ENCODE measurements at places on chromosomes 4 and X.

DNA sequence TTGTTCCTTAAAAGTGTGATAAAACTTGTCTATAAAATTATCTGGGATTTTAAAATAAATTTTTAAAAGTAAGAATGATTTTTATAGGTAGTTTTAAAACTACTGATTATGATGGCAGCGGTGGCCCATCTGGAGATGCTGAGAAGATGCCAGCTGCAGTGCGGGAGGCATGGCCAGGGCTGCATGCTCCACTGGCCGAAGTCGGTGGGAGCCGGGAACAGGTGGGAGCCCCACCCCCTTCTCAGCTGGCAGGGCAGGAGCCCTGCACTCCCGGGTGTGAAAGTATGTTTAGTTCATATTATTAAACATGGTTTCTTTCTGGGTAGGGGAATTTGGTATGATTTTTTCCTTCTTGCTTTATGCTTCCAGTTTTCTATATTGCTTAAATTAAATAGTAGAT is 63.8 kb downstream of the CORIN start:
- no peak for DNase-seq

- DNase-seq: no peak
Measured at GRCh38 chrX:137195991-137196390, 162.2 kb upstream of the GPR101 start.

DNA sequence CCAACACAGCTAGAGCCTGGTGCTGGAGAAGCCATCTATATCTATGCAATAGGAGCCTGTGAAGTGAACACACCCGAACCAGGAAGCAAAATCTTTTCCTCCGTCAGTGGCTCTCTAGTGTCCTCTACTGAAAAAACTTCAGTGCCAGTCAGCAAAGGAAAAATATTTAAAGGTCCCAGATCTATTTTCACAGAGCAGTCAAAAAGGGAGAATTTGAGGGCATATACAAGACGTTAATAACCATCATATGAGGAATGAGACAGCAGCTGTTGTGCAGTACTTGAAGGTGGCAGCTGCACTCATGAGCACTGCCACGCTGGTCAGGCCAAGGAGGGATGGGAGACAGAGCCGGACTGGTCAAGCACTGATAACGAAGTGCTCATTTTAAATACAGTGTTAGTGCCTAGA is 14.4 kb downstream of the MCUB start:
- peak; percentile 58 for DNase-seq

GRCh38 chr4:117637347-117637746 is 396.9 kb upstream of the NDST3 start:
- no peak for DNase-seq

- no peak for DNase-seq
Measured at GRCh38 chr4:11497972-11498371, 69.3 kb upstream of the HS3ST1 start.

GRCh38 chrX:37786624-37787422 is 7.0 kb downstream of the CYBB start:
- DNase-seq: peak; percentile 50

GRCh38 chrX:146854281-146854680 is 39.7 kb upstream of the CXorf51A start:
- DNase-seq: no peak

- no peak for DNase-seq
Measured at GRCh38 chr4:80188801-80189458, 8.4 kb upstream of the PRDM8 start.

GRCh38 chrX:140425712-140426395 is 79.0 kb downstream of the SOX3 start:
- DNase-seq: no peak

- DNase-seq: no peak
Measured at GRCh38 chr4:173424899-173425805, 26.2 kb upstream of the SCRG1 start.

DNA sequence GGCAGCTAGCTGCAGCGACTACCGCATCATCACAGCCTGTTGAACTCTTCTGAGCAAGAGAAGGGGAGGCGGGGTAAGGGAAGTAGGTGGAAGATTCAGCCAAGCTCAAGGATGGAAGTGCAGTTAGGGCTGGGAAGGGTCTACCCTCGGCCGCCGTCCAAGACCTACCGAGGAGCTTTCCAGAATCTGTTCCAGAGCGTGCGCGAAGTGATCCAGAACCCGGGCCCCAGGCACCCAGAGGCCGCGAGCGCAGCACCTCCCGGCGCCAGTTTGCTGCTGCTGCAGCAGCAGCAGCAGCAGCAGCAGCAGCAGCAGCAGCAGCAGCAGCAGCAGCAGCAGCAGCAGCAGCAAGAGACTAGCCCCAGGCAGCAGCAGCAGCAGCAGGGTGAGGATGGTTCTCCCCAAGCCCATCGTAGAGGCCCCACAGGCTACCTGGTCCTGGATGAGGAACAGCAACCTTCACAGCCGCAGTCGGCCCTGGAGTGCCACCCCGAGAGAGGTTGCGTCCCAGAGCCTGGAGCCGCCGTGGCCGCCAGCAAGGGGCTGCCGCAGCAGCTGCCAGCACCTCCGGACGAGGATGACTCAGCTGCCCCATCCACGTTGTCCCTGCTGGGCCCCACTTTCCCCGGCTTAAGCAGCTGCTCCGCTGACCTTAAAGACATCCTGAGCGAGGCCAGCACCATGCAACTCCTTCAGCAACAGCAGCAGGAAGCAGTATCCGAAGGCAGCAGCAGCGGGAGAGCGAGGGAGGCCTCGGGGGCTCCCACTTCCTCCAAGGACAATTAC is 1.4 kb downstream of the AR start:
- peak; percentile 2 for DNase-seq

GRCh38 chr4:82373486-82373815 is 340 bp downstream of the HNRNPD start:
- DNase-seq: no peak

- DNase-seq: no peak
Measured at GRCh38 chr4:74431113-74431826, 13.7 kb upstream of the AREG start.

DNA sequence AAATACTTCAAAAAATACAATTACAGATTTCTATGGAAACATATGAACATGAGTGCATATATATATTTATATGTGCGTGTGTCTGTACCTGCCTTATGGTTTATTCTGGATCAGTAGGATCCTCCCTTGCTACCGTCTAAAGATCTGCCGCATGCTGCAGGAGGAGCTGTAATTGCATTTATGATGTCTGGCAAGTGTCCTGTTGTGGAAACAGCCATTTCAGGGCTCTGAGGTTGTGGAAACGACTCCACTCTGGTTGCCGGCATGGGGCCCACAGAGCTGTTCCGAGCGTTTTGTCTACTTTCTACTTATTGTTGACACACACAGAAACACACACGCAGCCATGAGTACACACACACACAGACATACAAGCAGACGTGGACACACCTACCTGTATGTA is 21.3 kb downstream of the CD99 start:
- DNase-seq: no peak

DNA sequence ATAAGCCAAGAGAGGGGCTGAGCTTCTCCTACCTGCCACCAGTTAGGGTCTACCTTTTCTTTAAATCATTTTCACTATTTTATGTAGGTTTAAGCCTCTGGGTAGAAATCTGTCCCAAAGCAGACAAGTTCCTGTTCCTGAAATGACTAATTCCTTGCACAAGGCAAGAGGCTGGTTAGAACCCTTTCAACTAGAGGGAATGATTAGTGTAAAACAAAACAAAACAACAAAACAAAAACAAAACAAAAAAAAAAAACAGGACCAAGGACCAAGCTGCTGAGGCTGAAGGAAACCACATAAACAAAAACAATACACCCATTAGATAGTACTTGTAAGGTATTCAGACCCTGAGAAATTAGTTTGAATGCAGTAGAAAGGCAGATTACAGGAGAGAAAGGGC is 62.7 kb downstream of the MAML3 start:
- peak; percentile 54 for DNase-seq

GRCh38 chrX:3177851-3178250 is 136.6 kb downstream of the ARSF start:
- DNase-seq: no peak

DNA sequence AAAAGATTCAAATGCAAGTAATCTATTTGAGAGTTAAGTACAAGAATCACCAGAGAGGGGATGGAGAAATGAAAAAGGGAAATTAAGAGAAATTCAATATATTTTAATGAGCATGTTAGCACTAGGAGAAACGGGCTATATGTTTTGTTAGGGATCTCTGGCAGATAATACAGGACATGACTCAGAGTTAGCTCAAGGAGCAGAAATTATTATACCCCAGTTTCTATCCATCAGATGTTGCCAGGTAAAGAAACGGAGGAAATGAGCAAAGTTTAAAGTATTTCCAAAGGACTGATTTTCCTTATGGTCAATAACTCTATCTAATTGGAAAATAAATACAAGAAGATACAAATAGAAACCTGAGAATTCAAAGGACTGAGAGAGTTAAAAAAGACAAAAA is 867.6 kb downstream of the TRAM1L1 start:
- no peak for DNase-seq

DNA sequence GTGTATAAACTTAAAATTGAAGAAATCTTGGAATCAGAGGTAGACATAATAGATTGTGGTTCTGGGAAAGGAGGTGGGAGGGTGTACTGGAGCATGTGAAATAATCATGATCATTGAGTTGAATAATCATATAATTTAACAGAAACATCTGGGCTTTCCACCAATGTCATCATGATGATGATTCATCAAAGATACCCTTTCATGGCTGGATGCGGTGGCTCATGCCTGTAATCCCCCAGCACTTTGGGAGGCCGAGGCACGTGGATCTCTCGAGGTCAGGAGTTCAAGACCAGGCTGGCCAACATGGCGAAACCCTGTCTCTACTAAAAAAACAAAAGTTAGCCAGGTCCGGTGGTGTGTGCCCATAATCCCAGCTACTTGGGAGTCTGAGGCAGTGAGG is 6.7 kb upstream of the RUFY3 start:
- DNase-seq: peak; percentile 58

- peak; percentile 46 for DNase-seq
Measured at GRCh38 chr4:106238820-106239420, 77.1 kb downstream of the TBCK start.

GRCh38 chrX:43679778-43680177 is 23.7 kb downstream of the MAOA start:
- DNase-seq: no peak

GRCh38 chr4:3715061-3715854 is 50.9 kb upstream of the ADRA2C start:
- DNase-seq: no peak

DNA sequence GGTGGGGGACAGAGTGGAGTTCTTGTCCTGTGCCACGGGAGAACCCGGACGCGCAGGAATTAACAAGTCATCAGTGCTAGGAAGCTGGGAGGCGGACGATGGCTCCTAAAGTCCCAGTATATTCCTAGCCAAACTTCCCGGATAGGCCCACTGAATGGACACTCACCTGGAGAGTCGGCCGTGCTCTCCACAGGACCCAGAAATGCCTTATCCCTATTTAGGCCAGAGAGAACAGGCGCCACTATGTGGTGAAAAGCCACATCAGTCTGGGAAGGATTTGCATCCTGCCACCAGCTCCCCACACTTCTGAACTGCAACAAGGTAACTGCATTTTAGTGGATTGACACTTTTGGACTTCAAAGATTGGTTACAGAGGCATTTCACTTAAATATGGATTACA is 1.1 kb downstream of the CFAP299 start:
- no peak for DNase-seq

GRCh38 chr4:42673082-42673425 is 16.1 kb upstream of the ATP8A1 start:
- no peak for DNase-seq

DNA sequence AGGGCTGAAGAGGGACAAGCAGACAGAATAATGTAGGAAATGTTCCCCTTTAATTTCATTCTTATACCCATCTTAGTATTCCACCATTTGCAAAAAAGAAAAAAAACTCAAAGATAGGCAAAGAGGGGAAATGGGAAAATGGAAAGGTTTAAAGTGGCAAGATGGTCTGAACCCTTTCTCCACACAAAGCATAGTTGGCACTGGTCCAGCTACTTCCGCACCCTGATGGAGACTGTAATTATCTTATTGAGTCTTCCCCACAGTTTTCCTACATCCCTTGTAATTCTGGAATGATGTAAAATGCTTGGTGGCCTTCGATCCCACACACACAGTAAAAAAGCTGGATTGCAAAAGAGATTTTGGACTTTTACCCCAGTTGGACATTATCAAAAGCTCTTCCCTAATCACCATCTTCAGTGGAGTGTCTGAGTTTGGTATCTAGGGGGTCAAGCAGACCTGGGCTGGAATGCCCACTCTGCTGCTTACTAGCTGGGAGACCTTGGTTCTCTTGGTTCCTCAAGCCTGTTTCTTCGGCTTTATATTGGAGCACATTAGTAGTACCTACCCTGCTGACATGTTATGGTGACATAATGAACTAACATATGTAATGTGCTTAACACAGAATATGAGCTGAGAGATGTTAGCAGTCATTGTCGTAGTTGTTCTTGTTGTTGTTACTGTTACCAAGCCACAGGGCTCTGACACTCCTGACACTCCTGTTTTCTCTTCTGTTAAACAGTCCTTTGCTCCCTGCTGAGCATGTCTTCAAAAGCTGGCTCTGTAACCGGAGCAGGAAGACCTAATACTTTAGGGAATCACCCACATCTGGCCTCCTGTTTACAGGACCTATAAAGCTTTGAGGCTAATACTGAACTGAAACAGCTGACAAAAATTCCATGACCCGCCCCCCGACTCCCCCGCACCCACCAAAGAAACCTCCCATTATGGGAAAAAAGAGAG is 4.7 kb downstream of the SRPX2 start:
- no peak for DNase-seq

GRCh38 chr4:26873391-26874026 is 12.9 kb downstream of the STIM2 start:
- no peak for DNase-seq

- DNase-seq: no peak
Measured at GRCh38 chr4:145840801-145841200, 97.8 kb downstream of the ZNF827 start.

DNA sequence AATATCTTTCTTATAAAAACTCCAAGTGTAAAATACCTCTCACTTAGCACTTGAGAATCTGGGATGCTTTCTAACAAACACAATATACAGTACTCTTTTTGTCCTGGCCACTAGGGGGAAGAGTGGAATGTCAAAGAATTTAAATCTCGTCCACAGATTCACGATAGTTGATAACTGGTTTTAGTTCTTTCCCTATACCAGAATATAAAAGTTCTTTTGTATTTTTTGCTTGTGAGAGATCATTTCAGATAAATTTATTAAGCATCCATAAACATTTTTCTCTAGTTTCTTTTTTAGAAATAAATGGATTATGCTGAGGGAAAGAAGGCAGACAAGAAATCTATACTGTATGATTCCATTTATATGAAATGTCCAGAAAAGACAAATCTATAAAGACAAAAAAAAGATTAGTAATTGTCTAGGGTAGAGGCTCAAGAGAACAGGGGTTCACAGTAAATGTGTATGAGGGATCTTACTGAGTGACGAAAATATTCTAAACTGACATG is 50.4 kb downstream of the MGARP start:
- peak; percentile 81 for DNase-seq

GRCh38 chr4:167492007-167492406 is 257.7 kb upstream of the SPOCK3 start:
- DNase-seq: no peak

DNA sequence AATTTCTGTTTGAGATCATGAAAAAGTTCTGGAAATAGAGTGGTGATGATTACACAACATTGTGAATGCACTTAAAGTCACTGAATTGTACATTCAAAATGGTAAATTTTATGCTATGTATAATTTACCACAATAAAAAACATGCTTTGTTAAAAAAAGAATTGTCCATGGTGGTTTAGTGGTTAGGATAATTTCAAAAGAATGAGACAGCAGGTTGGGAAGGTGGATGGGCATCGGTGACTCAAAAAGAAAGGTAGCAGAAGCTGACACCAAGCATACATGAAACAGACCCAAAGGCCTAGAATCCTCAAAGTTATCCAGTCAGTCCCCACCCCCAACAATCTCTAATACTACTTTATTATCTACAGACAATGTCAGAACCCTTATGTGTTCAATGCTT is 91.1 kb downstream of the MSN start:
- DNase-seq: no peak

GRCh38 chr4:26132858-26133257 is 188.0 kb upstream of the RBPJ start:
- no peak for DNase-seq
